ENCODE measurements at places on chromosomes 16 and 17.

GRCh38 chr17:34447406-34447805 lies 84.4 kb upstream of the CCL1 start:
- no peak for DNase-seq

DNA sequence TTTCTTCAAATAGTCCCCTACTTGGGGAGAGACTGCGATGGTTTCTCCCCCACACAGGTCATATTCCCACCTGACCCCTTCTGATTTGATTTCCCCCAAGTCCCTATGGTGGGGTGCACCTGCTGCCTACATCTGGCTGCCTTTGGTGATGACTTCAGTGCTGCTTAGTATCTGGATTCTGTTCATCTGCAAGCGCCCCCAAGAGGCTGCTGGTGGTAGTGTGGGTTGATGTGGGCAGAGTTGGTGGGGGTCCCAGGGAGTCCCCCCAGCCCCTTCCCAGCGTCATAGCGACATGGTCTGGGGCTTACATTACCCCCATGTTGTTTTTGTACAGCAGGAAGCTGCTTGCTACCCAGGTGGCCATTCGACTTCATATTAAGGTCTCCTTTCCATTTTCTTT lies 99.2 kb downstream of the NTN1 start:
- DNase-seq, result no peak

DNA sequence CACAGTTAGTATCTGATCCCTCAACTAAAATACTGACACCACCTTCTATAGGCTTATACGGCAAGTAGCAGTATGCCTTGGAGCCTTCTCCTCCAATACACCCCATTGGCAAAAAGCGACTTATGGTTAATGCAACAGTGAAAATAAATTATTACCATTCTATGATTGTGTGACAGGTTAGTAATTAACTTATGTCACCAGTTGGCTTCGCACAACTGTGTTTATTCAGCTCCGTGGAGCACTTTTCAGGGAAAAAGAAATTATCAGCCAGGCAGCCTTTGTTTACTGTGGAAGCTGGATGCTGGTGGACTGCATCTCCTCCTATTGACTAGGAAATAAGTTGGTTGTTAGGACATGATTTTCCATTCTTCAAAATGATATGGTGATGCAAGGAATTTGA lies 833.8 kb upstream of the RBFOX1 start:
- no peak for DNase-seq

GRCh38 chr17:13957636-13958035 lies 111.7 kb upstream of the COX10 start:
- no peak for DNase-seq

- DNase-seq, result no peak
Observed at GRCh38 chr17:68293490-68294195, 2.3 kb downstream of the ARSG start.

DNA sequence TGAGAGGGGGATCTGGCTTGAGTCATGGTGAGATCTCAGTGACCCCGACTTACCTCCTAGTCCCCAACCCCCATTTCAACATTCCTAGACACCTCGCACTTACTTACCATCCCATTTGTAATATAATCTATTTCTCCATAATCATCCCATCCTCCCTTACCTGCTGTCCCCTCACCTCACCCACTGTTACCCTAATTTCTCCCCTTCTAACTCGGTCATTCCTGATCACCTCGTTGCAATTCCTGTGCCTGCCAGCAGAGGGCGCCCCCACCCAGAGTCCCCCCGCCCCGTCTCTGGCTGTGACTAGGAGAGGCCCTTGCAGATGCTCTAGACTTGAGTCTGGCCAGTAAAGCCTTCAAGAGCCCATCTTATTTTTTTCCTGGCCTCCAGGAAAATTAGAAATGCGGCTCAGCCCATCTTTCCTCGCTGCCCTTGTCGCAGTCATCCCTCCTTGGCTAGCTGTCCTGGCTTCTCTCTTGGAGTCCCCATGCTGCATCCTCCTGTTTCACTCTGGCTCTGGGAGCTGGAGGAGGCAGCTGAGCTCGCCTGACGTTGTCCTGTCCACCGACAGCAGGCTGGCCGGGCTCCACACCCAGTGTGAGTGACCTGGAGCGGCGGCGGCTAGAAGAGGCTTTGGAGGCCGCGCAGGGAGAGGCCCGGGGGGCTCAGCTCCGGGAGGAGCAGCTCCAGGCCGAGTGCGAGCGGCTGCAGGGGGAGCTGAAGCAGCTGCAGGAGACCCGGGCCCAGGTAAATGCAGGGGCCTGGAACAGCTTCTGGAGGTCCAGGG lies 5.0 kb downstream of the TBKBP1 start:
- peak; percentile 34 for DNase-seq

GRCh38 chr17:81455387-81455786 lies 57.2 kb downstream of the ACTG1 start:
- DNase-seq, result no peak

DNA sequence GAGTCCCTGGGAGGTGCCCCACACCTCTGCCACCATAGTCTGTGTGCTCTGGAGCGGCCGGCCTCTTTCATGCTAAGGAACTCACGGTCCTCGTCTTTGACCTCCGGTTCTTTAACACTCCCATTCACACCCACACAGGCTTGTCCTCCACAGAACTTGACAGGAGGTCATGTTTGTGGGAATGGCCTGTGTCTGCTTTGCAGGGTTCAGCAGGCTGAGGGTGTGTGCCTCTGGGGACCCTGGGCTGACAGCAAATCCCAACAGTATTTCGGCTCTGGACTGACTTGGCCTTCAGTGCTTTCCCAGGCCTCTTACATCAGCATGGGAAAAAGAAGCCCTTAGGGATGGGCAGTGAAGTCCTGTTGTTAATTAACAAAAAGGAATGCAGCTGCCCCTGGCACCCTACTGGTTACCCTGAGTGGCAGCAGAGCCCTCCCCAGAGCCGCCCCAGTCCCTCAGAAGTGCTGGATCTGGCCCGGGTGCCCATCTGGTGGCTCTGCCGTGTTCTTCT lies 35.4 kb upstream of the ADORA2B start:
- no peak for DNase-seq

DNA sequence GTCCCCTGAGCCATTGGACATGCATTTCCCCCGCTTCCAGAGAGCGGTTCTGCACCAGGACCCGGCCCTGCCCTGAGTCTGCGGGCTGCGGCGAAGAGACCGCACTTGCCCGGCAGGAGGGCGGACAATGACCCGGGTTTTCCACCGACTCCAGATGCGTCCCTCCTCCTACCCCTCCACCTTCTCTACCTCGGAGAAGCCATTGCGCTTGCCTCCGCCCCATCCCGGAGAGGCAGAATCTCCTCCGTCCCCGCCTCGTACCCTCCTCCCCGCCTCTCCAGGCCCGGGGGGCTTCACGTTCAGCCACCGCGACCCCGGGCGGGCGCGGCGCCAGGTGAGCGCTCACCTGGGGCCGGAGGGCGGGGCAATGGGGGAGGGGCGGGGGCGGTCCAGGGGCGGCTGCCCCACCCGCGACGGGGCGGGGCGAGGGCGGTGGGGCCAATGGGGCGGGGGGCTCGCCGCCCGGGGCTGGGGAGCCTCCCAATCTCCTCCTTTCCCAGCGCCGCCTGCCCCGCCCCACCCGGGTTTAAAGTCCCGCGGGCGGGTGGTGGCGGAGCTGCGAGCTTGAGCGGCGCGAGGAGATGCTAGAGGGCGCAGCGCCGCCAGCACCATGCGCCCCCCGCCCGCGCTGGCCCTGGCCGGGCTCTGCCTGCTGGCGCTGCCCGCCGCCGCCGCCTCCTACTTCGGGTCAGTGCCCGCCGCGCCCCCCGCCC lies at the start of gene WNT9B:
WNT9B (plus strand) TSS at position 555 of the 713 bp plus-strand sequence; CDS start at position 611, 56 bp downstream.
- peak; percentile 28 for DNase-seq

GRCh38 chr16:30996985-30997724 lies 12.1 kb downstream of the HSD3B7 start:
- peak; percentile 34 for DNase-seq

DNA sequence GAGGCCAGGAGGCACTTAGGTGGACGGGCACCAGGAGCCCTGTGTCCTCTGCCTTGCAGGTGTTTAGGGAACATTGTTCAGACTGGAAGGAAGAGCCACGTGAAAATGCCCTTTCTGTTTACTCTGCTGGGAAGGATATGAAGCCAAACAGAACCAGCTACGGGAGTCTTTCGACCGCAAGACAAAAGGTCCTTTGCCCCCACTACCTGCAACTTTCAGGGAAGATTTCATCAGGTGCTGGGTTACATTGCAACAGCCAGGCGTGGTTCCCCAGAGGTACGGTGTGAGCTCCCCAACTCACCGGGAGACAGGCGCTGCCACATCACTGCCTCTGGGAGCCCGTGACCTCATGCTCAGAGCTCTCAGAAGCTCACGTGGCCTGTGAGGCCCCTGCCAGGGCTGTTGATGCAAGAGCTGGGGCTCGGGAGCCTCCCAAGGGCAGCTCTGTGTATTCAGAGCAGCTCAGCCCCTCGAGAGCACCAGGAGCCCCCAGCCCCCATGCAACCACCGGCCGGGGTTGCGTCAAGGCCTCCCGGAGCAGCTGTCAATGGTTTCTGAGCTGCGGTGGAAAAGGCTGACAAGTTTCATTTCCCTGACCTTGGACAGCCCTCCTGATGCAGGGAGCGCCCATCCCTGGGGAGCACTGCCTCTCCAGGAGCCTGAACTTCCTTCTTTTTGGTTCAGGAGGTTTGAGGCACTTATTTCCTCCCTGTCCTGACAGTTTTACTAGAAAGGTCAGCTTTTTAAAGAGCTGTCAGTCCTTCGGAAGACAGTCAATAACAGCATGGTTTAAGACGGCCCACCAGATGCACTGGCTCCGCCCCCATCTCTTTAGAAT lies 42.1 kb downstream of the TBC1D16 start:
- DNase-seq, result no peak

DNA sequence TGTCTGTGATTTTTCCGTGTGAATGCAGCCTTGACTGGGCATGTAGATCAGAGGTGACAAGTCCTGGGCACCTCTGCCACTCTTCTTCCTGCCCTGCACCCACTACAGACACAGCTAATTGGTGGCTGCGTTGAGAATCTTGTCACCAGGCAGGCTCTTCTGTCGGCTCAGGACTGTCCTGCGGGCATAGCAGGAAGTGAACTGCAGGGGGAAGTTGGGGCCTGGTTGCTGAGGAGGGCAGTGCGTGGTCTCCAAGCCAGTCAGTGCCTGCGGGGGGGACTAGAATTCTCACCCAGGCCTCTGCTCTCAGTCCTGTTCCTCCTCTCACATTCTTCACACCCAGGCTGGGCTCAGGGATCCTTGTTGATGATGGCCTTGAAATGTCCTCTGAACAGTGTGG lies 50.5 kb downstream of the JPH3 start:
- no peak for DNase-seq

DNA sequence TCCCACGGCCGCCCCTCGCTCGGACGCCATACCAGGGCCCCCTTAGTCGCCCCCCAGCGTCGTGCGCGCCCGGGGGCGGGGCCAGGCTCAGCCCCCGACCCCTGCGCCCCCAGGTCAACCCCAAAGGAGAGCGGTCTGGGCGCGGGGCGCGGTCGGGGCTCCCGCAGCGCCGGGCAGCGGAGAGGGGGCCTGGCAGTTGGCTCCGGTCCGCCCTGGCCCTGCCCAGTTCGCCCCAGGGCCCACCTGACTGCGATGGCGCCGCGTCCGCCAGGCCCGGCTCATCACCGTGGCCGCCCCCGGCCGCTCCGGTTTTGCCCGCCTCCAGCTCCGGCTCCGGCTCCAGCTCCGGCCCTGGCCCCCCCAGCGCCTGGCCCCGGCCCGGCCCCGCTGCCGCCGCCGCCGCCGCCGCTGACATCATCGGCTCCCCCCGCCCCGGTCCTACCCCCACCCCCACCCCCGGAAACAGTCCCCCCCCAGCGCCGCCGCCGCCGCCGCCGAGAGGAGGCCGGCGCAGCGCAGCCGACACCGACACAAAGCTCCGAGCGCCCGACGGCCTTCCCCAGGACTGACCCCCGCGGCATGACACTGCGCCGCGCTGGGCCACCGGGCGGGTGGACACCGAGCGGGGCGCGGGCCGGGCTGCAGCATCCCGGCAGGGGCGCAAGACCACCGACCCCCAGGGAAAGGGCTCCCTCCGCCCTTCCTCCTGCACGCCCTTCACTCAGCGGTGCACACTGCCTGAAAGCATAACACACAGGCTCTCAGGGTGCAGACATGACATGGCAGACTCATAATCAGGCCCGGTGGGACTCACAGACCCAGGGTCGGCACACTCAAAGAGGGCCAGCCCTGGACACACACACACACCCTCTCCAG lies at the start of gene ZBTB4:
ZBTB4 (minus strand) TSS at position 419 of the 876 bp plus-strand sequence. CDS start 12,830 bp downstream, outside the sequence.
- no peak for DNase-seq

DNA sequence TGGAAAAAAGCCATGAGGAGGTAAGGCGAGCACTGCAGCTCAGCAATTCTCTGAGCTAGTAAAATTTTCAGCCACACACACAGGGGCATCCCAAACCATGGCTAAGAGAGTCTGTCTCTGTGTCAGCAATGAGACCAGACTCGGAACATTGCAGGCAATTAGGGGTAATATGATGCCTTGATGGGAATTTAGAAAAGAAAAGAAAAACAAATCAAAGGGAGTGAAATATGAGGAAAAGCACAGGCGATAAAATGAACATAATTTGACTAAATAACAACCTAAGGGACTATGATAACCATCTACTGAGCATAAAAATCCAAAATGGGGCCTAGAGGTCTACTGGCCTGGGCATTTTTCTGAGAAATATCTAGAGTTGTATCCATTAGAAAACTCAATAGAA lies 546.0 kb upstream of the PSMD7 start:
- DNase-seq, result no peak

GRCh38 chr17:68205808-68206720 lies 41.8 kb upstream of the AMZ2 start:
- peak; percentile 39 for DNase-seq

GRCh38 chr16:51061328-51061727 lies 89.7 kb downstream of the SALL1 start:
- no peak for DNase-seq

DNA sequence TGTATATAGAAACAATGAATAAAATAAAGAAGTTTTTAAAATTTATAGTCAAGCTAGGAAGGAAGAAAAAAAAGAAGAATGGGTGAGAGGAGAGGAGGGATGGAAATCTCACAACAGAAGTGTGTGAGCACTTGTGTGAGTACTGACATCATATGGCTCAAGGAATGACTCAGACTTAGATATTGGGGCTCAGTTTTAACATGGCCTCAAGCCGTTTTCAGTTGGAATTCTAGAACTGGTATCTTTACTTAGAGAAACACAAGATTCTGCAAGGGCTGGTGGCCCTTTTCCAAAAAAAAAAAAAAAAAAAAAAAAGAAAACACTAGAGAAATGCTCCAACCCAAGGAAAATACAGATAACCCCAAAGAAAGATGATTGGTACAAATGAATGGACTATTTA lies 55.1 kb downstream of the STXBP4 start:
- DNase-seq, result no peak

- DNase-seq, result no peak
Observed at GRCh38 chr16:28823291-28823872, 583 bp downstream of the ATXN2L start.

Measured in COR-L47 (cell line).